ENCODE measurements at places on chromosomes 13 and 19.

- DNase-seq, result no peak
Measured at GRCh38 chr13:90415902-90416301, 931.6 kb upstream of the MIR17HG start.

- no peak for DNase-seq
Measured at GRCh38 chr13:26036383-26036782, 15.4 kb downstream of the SHISA2 start.

DNA sequence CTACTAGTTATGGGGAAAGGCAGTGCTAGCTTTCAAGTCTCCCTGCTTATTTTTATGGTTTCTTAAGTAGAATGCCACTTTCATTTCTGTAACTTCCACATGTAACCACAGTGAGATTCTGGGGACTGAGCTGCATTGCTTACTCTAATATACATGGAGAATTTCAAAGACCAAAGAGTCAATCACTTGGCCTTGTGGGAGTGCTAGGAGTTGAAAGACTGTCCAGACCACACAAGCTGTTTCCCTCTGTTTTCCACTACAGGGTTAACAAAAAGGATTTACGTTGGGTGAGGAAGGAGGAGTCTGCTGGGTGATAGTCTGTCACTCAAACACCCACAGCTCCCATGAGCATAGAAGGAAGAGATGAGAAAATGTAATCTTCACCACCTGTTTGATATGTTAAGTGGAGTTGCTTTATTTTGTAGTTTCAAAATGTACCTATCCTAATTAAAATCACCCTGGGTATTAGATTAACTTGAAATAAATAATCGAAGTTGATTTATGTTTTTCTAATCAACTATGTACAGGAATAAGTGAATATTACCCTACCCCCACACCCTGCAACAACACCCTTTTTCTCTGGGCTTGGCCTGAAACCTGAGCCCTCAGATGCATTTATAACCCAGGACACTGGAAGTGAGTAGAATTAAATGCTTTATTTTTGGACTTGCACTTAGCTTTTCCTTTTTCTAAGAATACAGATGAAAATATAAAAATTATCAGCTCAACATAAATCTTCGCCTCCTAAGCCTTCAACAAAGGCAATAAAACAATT is 225.8 kb upstream of the SLC10A2 start:
- DNase-seq, result no peak

- DNase-seq, result no peak
Measured at GRCh38 chr13:98643479-98643878, 66.6 kb upstream of the STK24 start.

DNA sequence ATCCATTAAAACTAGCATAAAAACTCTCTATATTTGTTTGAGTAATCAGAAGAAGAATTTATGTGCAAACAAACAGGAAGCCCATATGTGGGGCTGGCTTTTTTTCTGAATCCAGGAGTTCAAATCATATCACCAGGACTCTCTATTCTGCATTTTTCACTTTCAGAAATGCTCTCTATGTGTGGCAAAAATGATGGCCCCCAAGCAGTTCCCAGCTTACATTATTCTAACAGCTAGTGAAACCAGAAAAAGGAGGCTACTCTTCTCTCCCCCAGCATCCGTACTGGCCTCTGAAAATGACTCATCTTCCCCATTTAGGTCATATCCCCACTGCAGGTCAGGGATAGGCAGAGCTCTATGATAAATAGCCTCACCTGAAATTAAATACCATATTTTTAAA is 20.4 kb downstream of the RBM26 start:
- no peak for DNase-seq

- no peak for DNase-seq
Measured at GRCh38 chr19:17105556-17105955, 30.0 kb downstream of the MYO9B start.

- no peak for DNase-seq
Measured at GRCh38 chr19:41269055-41269454, 4.9 kb downstream of the HNRNPUL1 start.

DNA sequence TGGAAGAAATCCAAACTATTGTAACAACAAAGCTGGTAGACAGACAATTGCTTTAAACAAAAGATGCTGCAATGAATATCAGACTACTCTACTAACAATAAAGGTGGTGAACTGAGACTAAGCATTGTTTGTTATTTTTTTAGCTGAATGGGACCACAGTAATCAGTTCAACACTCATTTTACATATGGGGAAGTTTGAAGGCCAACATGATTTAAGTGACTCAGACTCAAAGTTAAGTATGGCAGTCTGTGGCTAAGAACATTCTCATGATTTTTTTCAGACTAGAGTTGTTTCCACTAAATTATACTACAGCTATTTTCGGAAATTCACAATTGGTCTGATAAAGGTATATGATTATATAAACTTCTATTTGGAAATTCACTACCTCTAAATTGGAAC is 10.4 kb downstream of the EXOSC8 start:
- DNase-seq, result no peak

DNA sequence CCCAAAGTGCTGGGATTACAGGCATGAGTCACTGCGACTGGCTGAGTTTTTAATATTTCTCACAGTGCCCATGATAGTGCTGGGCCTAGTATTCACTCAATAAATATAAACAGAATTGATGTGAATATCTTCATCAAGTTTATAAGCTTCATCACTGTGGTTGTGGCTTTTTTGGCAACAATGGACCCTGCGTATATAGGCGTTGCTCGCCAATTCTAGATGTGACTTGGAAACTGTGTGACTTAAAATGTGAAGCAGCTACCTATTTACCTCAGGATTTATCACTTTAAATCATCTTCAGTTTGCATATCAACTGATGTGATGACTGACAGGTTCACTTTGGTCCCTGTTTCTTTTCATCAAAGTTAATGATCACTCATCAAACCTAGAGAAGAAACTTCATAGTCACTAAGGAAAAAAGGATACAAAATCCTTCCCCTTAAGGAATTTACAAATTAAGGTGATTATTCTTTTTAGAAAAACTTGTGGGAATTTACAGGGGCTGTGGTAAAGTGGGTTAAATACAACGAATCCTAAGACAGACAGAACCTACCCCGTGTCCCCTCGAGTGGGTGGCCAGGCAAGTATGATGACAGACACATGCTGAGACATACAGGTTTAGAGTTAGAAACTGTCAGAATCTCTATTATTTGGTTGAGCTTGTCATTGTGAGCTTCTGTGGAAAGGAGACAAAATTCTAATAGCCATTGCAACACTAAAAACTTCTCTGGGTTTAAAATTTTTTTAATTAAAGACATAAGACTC is 101.3 kb downstream of the AKAP11 start:
- no peak for DNase-seq

- DNase-seq, result no peak
Measured at GRCh38 chr19:49481020-49481683, 6.3 kb upstream of the RPL13A start.

- DNase-seq, result no peak
Measured at GRCh38 chr13:83065108-83065507, 817.2 kb downstream of the SLITRK1 start.

DNA sequence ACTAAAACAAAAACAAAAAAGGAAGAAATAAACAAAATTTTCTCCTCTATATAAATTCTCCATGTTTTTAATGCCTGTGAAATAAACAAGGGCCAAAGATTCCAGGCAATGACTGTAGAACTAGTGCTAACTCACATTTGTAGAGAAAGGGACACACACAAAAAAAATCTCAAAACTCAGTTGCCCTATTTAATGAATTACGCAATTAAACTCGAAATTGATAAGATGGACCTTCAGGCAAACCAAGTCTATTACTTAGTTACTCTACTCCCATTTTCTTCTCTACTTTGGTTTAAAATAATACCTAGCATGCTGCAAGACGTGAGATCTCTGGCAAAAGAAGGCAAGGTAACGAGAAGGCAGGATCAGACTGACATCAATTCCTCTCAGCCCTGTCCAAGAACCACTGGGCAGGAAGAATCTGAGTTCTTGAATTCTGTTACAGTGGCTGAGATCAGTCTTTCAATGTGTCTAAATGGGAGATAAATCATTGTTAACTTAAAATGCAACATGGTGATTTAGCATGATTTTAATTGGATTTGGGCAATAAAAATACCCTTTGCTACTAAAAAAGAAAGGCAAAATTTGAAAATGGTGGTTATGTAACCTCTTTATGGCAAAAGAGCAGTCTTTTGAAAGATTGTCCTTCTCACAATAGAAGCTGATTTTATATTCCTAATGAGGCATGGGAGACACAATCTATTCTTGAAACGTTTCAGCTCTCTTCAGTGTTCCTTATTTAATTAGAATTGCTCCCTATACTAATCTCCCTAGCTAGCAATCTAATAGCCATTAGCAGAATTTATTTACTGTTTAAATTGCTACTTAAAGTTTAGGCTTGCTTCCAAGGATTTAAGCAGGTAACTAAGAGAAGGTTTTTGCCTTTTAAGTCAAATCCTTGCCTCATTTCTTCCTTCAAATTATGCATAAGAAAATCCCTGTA is 25.9 kb downstream of the SPRY2 start:
- no peak for DNase-seq

GRCh38 chr19:7718668-7719067 is 13.2 kb downstream of the CLEC4G start:
- DNase-seq, result no peak

GRCh38 chr13:77207943-77208342 is 119.0 kb downstream of the MYCBP2 start:
- no peak for DNase-seq
